Stimulated activated CD4-positive, alpha-beta T cell treated with anti-CD3 and anti-CD28 coated beads, Interleukin-4, amount 100 ng/mL, for 1 hour (primary cell): ENCODE measurements at places on chromosomes 2 and 18.

GRCh38 chr2:133292259-133292658 is 276.0 kb downstream of the NCKAP5 start:
- DNase-seq: no peak

- DNase-seq: no peak
These were observed 6.0 kb downstream of the MEIS1 start for GRCh38 chr2:66440708-66441497.

DNA sequence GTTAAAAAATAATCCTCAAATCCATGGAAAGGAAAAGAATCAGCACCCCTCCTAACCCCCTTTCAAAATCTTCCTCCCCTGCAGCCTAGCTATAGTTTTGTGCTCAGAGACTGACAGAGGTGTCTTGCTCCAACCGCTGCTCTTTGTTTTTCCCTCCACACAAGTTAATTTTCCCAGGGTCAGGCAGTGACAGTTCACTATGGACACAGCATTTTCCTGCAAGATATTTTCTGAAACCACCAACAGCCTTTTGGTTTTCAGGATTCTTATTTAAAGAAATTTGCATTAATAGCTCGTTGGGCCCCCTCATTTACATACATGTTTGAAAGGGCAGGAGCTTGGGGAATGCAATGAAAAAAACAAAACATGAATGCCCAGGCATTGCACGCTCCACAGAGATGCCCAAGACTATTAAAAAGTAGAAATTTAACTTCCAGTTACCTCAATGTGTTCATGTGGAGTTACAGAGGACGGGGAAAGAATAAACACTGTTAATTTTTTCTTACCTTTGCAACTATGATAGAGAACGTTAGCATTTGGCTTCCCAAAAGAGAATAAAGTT is 71.4 kb upstream of the CXCR4 start:
- DNase-seq: no peak

- no peak for DNase-seq
These were observed 94.2 kb upstream of the LHCGR start for GRCh38 chr2:48849770-48850169.

GRCh38 chr2:152506843-152507242 is 171.9 kb downstream of the FMNL2 start:
- no peak for DNase-seq

- DNase-seq: no peak
These were observed 450.1 kb downstream of the METTL4 start for GRCh38 chr18:2121224-2121623.

- DNase-seq: no peak
These were observed 152.6 kb downstream of the TMEFF2 start for GRCh38 chr2:192042126-192042525.

GRCh38 chr2:196220671-196221070 is 49.3 kb upstream of the STK17B start:
- no peak for DNase-seq
